ENCODE measurements at places on chromosomes 4 and X. TPM values are rescaled to one million over a fixed set of nuclear protein-coding genes. Genes with fewer than 3 reads are reported as not detected.

DNA sequence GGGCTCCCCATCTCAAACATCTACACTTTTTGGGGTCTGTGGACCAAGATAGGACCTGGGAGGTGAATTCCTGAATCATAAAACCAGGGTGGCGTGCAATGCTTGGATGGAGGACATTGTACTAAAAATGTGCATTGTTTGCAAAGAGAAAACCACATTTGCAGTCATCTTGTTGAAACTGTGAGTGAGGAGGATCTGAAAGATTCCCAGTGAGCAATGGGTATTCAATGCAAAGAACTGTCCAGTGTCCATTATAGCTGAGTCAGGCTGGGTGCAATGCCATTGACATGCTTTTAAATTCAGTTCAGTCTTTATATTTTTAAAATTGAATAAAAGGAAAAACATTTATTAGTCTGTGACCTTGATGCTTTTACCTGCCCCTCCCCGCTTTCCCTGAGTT lies 215.7 kb downstream of the STK32B start:
- no peak for DNase-seq

Gene MSMO1
- 122 TPM for total RNA-seq

DNA sequence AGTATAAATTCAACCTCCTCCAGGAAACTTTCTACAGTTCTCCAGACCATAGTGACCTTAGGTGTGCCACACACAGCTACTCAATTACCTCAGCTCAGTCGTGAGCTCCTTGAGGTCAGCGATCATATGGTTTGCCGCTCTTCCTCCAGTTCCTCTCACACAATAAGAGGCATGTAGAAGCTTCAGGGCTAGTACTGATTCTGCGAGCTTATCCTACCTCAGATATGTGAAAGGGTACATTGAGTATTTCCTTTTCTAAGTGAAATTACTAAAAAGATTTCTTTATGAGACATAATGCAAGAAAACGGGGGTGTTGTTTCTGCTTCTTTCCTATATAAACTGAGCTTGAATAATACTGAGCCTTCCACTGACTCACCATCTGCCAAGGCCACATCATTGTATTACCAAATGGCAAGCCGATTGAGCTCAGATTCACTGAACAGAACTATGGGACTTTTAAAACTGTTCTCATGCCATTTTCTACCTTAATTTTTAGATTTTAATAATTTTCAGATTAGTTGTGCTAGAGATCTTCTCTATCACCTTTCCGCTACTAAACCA lies 183.1 kb downstream of the HS6ST2 start:
- no peak for DNase-seq

GRCh38 chr4:82739287-82740190 lies 59.1 kb downstream of the SCD5 start:
- DNase-seq = no peak

DNA sequence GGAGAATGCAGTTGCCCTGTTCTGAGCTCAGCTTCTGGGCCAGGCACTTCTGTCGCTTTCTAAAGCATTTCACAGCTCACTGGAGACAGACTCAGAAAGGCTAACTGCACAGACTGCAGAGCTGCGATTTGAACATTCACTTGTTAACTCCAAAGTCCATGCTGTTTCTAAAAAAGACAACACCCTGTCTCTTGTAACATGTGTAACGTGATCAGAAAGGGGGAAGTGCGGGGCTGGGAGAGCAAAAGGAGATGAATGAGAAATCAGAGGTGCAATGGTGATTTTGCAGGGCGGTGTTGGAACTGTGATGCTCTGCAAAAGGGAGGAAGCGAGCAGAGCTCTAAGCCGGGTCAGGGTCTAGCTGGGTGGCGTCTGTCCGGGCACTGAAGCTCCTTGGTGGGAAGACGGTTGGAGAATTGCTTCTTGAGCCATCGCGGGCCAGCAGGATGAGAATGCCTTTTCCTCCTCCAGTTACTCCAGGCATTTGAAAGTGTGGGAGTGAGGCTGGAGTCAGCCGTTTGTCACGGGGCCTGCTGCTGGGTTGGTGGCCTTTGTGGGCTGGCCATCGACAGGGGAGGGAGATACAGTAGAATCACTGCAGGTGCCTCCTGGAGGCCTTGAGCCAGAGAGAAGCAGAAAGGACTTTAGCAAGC lies 20.3 kb downstream of the TBC1D14 start:
- DNase-seq = no peak

DNA sequence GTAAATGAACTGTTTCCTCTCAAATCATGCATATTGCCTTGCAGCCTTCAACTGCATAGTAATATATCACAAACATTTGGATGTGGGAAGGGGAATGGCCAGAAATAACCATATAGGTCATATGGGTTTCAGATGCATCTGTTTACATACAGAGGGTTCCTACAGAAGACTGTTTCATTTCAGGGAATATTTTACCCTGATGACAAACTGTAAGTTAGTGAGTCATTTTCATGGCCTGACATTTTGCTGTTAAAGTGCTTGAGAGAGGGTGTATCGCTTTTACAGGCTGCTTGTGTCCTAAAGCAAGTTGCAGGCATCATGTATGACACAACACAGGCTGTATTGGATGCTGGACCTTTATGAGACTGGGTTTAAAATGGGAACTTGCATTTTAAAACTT lies 25.5 kb upstream of the AMOT start:
- no peak for DNase-seq

GRCh38 chrX:9252182-9252581 lies 212.7 kb upstream of the TBL1X start:
- DNase-seq = no peak

- peak; percentile 6 for DNase-seq
Measured at GRCh38 chrX:65644621-65645289, 22.7 kb upstream of the MSN start.

Gene ARHGAP10
- 27.1 TPM for total RNA-seq

Gene MAOA
- 70.3 TPM for total RNA-seq

DNA sequence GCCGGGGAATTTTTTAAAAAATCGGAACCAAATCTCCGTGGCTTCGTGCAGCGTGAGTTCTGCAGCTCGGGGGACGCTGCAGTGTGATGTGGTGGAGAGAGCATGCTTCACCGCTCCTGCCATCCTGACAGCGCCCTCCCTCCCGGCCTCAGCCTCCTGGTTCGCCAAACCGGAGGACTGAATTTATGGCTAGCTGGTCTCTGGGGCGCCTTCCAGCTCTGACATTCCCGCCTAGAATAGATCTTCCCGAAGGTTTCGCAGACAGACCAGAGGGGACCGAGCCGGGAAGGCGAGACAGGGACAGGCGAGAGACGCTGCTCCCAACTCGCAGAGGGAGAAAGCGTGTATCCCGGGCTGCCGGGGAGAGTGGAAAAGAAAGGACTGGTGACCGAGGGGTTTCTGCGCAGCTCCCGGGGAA lies 25.9 kb downstream of the HOPX start:
- DNase-seq = no peak

DNA sequence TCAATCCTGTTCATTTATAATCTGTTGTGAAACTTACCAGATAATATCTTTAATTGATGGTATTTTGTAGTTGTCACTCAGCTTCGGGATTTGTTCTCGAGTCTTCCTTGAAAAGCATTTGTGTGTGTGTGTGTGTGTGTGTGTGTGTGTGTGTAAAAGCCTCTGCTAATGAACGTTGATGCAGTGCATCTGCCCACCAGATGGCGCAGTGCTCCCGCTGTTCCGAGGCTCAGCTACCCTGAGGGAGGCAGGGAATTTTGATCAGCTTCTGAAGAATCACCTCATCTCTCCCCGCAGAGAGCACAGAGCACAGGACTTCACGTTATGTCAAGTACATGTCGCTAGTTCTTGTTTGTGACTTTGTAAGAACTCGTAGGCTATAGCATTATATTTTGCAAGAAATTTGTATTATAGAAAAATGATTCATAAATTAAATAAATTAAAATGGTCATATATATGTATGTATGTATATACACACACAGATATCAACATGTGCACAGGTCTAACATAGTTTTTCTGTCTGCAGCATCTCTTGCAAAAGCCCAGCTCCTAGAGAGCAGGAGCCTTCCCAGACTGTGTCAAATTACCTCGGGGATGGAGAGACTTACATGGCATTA lies 316.7 kb upstream of the IGFBP7 start:
- DNase-seq = no peak

- no peak for DNase-seq
Measured at GRCh38 chrX:10404436-10404835, 215.9 kb downstream of the MID1 start.

Gene EREG
- total RNA-seq = 122 TPM

DNA sequence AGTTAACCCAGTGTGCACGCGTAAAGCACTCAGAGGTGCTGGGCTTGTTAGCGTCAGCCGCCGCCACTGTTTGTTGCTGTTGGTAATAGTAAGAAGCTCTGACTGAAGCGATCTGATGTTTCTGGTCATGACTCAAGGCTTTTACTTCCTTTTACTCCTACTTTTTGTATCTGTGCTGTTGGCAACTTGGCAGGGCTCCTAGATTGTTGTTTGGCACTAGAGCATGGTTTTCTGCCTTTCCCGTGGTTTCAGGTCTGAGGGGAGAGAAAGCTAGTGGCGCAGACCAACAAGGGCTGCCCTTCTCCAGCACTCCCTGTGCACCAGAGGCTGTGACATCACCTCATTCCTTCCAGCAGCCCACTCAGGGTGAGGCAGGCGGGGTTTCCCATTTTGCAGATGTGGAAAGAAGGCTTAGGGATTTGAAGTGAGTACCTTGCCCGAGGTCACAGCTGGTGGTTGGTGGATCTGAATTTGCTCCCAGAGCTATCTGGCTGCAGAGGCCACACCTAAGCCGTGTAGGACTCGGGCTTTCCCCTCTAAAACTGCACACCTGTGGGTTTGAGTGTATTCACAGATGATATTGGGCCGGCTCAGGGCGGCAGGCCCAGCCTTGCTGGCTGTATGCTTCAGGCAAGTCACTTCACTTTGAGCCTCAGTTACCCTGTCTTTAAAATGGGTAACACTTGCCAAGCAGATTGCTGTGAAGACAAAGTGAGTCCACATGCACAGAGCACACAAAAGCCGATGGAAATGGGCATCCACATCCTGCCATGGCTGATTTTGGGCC lies 51.2 kb upstream of the TADA2B start:
- DNase-seq = no peak

- DNase-seq = no peak
Measured at GRCh38 chrX:101359966-101360365, 11.4 kb upstream of the TIMM8A start.

GRCh38 chr4:54367059-54367458 lies 138.0 kb downstream of the PDGFRA start:
- DNase-seq = no peak

Gene TCEAL9
- total RNA-seq = 39.0 TPM

GRCh38 chr4:185238215-185238681 lies 28.9 kb downstream of the SNX25 start:
- DNase-seq = no peak

DNA sequence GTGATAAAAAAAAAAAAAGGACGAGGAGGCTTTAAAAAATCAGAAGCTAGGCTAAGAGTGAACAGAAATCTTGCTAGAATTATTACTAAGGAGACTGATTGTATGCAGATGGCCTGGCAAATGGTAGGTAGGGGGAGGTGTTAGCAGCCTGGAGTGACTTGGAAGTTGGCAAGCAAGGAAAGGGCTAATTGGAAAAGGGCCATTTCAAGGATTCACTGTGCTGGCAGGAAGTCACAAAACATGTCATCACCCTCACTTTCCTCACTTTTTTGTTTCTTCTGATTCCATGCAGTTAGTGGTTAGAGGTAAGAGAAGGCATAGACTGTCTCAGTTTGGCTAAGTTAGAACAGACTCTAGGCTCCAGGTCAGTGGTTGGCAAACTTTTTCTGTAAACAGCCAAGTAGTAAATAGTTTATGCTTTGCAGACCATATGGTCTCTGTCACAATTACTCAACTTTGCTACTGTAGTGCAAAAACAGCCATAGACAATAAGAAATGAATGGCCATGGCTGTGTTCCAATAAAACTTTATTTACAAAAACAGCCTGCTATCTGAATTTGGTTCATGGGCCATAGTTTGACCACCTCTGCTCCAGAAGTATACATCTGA lies 646.5 kb upstream of the ACTRT1 start:
- DNase-seq = no peak

DNA sequence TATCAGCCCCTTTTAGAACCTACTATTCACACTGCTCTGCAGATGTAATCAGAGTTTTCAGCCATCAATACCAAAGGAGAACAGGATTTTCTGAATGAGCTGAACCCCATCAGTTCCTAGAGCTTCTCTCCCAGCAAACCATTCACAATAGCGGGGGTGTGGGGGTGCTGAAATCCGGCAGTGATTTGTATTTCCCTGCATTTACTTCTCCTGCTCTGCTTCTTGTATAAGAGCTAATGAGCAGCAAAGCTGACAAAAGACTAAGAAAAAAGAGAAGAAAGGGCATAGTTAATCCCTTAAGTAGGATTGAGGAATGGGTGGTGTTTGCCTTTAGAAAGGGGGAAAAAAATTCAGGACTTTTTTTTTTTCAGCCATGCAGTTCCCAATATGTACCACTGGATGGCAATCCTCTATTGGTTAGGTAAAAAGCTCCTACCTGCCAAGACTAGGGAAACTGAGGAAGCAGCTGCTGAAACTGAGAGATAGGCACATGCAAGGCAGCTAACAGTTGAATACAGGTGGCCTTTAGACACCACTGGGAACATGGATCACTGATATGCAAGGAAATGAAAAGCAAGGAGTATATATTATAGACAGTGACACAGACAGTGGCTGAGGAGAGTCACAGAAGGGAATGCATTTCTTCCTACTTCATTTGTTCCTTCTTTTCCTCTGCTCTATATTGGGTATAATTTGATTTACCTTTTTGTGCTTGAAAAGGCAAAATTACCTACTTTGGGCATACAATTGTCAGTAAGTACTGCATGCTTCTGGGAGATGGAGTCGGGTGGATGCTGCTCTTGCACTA lies 217.9 kb downstream of the HS6ST2 start:
- DNase-seq = no peak

GRCh38 chr4:69408451-69408850 lies 87.3 kb downstream of the UGT2B4 start:
- DNase-seq = no peak

DNA sequence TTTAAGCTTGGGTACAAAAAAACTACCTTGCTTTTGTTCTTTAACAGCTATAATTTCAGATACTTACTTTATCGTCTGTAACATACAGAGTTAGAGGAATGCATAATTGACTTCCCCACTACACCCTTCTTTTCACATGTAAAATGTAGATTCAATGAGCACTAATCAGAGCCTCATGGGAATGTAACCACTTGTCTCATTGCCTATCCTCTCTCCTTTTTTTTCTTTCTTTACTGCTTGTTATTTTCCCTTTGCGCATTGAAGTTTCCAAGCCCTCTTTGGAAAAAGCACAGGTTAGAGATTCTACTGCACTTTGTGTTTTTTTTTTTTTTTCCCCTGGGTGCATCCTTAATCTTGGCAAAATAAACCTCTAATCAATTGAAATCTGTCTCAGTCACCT lies 965.1 kb upstream of the PABPC4L start:
- DNase-seq = no peak

Measured in esophagus squamous epithelium (tissue), 5 donors.